ENCODE measurements at places on chromosomes 7 and 10.
A peak's percentile ranks its signal among the peaks of the same experiment; 100 is the strongest.

- no peak for DNase-seq
Measured at GRCh38 chr7:45713669-45714520, 139.7 kb downstream of the ADCY1 start.

- no peak for DNase-seq
Measured at GRCh38 chr10:8369666-8370065, 315.2 kb downstream of the GATA3 start.

GRCh38 chr7:14931511-14932215 is 29.1 kb upstream of the DGKB start:
- no peak for DNase-seq

DNA sequence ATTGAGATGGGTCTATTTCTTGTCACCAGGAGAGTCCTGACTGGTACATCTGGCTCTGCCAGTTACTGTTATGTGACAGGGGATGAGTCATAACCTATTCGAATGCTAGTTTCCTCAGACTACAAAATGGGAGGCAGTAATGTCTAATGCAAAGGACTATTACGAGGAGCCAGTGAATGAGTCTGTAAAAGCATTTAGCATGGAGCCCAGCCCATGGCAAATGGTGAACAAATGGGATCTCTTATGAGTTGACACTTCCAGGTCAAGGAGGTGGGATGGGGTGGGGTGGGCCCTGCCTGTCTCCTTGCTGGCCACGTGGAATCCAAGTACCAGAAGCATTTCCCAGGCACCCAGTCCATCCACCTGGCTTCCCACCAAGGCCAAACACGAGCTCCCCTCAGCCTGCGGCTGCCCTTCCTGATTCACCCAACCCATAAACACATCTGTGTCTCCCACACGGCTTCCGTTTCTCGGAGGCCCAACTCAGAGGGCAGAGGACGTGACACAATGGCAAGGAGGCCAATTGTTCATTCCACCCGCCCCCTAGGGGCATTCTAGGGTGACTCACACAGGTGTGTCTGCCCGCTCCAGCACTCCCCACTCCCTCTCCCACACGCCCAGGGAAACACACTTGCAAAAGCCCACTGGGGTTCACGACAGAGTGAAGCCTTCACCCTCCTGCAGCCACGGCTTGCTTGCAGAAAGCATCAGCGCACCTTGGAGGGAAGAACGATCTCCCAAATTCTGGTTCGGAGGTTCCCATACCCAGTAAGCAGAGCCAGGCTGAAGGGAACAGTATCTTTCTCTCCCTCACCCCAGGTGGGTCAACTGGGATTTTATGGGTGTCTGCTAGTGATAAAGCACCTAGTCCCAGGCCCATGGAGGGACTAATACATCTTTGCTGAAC is 109.8 kb downstream of the SH3PXD2A start:
- DNase-seq, result no peak

- no peak for DNase-seq
Measured at GRCh38 chr10:13700473-13701144, 113.8 kb downstream of the PRPF18 start.

- no peak for DNase-seq
Measured at GRCh38 chr10:99427566-99428190, 2.7 kb downstream of the GOT1 start.

DNA sequence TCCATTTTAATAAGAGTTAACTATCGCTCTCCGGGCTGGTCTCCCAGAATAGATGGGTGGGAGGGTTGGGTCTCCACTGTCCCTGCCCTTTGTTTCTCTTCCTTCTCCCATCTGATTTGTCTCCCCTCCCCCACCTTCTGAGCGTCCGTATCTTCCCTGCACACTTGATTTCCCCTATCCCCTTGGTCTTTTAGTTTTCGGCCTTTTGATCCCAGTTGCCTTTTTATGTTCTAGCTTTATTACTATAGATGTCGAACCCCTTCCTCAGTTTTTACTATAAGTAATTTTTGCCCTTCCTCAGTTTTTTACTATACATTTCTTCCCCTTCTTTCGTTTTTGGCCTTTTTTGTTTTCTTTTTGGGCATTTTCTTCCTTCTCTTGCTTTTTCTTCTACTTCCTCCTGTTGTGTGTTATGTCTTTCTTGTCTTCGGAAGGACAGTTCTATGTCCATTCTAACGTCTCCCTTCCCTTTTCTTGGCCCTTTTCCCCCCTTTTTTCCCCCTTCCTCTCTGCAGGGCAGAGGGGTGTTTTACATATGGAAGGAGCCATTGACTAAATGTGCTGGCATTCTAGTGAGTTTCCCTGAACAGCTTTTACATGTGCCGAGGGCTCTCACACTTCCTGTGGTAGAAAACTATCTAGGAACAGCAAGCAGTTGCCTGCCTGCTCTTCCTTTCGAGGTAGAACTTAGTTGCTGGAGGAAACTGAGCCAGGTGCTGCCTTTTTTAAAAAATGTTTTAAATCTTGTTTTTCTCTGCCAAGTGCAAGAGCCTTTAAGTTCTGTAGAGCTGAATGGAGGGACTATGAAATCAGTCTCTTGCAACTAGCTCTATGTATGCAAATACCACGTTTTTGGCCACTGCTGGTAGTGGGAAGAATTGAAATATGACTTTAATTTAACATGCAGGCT is 2.8 kb downstream of the TET1 start:
- DNase-seq, result no peak

DNA sequence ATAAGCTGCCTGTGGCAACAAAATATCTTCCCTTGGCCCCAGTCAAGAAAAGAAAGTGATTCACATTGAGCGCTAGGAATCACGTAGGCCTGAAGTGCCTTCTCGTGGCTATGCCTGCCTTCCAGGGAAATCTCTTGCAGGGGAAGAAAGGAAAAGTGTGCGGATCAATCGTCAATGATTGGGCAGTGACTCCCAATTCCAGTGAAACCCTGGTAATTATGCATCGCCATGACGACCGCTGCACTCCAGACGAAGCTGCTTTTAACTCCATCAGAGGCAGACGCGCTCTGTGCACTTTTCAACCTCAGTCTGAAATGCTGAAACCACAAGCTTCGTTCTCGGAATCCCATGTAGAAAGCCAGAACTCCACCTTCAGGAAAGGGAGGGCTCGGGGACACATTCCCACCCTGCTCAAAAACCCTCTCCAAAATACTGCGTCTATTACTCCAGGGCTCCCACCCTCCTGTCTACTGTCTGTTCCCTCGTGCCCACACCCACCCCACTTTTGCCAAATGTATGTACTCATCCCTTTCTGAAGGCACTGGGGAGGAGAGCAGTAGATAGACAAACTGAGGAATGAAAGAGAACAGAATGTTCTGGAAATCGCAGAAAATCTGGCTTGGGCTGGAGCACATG is 24.2 kb upstream of the PRKAG2 start:
- no peak for DNase-seq

GRCh38 chr7:9863545-9863944 is 1110.1 kb upstream of the PHF14 start:
- DNase-seq, result no peak

- DNase-seq, result no peak
Measured at GRCh38 chr10:118835682-118836326, 81.0 kb upstream of the CACUL1 start.

GRCh38 chr10:130218936-130219335 is 82.7 kb downstream of the GLRX3 start:
- DNase-seq, result no peak

- DNase-seq, result no peak
Measured at GRCh38 chr7:73681031-73681430, 2.2 kb downstream of the DNAJC30 start.

- no peak for DNase-seq
Measured at GRCh38 chr10:74194545-74194944, 43.5 kb downstream of the ADK start.

DNA sequence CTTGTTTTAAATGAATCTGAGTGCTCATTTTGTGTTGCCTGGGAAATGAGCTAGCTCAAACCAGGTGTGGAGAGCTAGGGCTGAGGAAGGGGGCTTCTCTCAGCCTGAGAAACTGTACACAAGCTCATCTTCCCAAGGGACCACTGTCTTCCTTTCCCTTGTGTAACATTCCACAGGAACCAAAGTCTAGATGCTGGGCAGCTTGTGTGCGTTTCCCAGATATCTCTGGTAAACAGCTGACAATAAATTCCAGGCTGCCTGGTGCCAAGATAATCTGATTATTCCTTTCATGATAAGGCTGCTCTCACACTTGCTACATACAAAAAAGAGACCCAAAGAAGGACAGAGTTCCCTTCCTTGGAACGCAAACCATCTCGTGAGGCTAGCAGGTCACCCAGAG is 33.1 kb upstream of the MKLN1 start:
- DNase-seq, result no peak

- DNase-seq, result no peak
Measured at GRCh38 chr7:97001221-97001620, 4.1 kb upstream of the DLX6 start.

- DNase-seq, result no peak
Measured at GRCh38 chr7:128170461-128170860, 70.6 kb upstream of the LEP start.

GRCh38 chr7:143436325-143436946 is 6.8 kb upstream of the TAS2R60 start:
- no peak for DNase-seq

GRCh38 chr10:60141896-60142559 is 235.7 kb upstream of the CCDC6 start:
- no peak for DNase-seq

DNA sequence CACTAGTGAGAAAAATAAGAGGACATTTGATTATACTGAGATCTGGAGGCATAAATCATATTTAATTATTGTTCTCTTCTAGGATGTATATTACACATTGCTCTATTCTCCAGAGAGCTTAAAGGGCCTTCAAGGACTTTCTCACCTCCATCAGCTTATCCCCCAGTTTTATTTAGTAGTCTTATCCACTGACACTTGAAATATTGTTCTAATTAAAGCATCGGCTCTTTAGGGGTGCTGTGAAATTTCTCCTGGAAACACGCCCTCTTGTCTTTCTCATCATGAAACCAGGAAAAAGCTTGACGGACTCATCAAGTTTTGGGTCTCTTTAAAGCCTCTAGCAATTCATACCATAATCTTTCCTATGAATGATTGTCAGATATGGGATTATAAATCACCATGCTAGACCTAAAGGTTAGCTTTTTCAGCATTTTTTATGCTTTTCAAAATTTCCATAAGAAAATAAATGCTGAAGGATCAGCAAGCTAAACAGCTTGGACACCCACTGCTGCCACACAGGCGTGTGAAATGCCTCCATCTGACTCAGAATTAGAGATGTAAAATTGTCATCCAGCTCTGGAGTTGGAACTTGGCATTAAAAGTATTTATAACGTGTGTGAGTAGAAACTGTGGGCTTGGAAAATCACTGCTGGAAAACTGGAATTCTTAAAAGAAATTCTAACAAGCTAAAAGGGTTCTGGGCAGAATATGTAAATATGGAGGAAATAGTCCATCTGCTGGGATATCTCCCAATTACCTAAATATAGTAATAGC is 216.3 kb downstream of the CHRM2 start:
- no peak for DNase-seq

GRCh38 chr10:46520941-46521340 is 35.5 kb downstream of the GPRIN2 start:
- DNase-seq, result no peak

- DNase-seq, result no peak
Measured at GRCh38 chr7:7785344-7785973, 67.1 kb upstream of the RPA3 start.

GRCh38 chr10:70380350-70381135 is 1.9 kb downstream of the LRRC20 start:
- DNase-seq, result no peak

DNA sequence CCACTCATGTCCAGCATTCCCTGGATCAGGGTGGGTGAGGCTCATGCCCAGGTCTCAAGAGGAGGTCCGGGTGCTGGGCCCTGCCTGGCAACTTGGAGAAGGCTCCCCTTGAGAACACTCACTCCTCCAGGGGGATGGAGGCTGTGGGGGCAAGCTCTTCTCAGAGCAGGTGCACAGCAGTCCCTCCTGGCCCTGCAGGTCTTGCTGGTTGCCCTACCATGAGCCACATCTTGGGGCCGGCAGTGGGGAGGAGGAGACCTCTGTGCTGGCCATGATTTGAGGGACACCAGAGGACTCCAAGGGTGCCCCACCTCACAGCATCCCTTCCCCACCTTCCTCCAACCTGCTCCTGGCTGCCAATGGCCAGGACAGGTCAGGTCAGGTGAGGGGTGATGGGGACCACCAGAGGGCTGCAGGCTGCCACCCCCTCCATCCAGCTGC is 87.4 kb upstream of the RET start:
- peak; percentile 13 for DNase-seq

GRCh38 chr7:143299840-143300239 is 11.7 kb downstream of the CASP2 start:
- DNase-seq, result no peak

- DNase-seq, result no peak
Measured at GRCh38 chr10:89204621-89205185, 2.4 kb downstream of the CH25H start.

- no peak for DNase-seq
Measured at GRCh38 chr7:134737566-134738345, 41.7 kb upstream of the CALD1 start.

DNA sequence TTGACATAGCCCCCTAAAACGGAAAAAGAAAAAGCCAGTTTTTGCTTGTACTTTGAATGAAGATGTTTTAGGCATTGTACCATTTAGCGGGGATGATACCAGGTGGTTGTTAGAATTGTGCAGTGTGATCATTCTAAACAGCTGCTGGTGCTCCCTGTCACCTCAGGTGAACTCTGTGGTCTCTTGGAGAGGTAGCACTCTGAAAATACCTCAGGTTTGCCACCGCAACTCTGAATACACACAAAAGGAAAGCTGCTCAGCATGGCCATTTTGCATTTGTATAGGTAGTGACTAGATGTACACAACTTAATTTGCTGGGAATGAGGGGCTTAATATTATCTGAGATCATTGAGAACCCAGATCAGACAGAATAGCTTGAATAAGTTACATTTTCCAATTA is 52.6 kb downstream of the PLEKHA8 start:
- DNase-seq, result no peak

GRCh38 chr7:26397332-26397731 is 105.7 kb downstream of the SNX10 start:
- no peak for DNase-seq

GRCh38 chr7:76023002-76023401 is 24.8 kb downstream of the STYXL1 start:
- DNase-seq, result no peak

GRCh38 chr10:110144507-110144906 is 62.9 kb upstream of the MXI1 start:
- DNase-seq, result no peak

DNA sequence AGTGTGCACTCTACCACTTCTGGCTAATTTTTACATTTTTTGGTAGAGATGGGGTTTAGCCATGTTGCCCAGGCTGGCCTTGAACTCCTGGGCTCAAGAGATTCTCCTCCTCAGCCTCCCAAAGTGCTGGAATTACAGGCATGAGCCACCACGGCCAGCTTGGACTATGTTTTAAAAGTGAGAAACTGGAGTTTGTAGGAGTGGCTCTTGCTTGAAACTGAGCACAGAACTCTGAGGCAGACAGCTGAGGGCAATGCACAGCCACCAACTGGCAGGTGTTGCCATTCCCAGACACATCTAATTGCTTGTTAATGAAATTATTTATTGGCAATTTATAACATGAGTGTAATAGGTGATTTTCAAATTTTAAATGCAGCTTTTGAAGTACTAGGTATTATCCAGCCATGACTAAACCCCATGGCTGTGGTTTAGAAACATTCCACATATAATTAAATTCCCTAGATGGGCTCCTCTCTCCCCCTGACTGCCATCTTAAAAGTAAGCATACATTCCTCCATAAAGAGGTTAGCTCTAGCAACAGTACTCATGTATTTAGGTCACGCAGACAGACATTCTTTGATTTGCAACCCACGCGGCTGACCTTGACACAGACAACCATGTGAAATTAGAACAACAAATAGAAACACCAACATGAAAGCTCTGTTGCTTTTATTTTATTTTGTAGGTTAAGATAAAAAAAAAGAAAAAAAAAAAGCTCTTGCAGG is 19.8 kb downstream of the PANK1 start:
- no peak for DNase-seq
